ENCODE measurements at places on chromosomes 3 and 15.
A peak's percentile ranks its signal among the peaks of the same experiment; 100 is the strongest.

- DNase-seq, result peak; percentile 26
Measured at GRCh38 chr3:52053307-52054304, 2.8 kb downstream of the DUSP7 start.

- no peak for DNase-seq
Measured at GRCh38 chr3:106302451-106303221, 433.8 kb upstream of the CBLB start.

- no peak for DNase-seq
Measured at GRCh38 chr3:40923143-40923542, 276.2 kb upstream of the CTNNB1 start.

- no peak for DNase-seq
Measured at GRCh38 chr3:190381441-190381840, 6.5 kb upstream of the CLDN16 start.

DNA sequence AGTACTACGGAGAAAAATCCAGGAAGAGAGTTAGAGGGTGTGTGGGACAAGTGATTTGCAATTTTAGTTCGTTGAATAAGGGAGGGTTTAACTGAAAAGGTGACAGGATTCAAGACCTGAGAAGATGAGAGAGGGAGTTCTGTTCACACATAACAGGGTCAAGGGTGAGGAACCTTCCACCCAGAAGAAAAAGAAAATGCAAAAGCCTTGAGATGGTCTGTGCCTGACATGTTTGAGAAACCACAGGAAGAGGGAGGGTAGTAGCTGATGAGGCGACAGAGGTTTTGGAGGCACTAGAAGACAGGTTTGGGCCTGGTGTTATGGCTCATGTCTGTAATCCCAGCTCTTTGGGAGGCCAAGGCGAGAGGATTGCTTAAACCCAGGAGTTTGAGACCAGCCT is 591 bp upstream of the SLC25A20 start:
- DNase-seq, result no peak

GRCh38 chr3:88075497-88075896 is 16.4 kb downstream of the ZNF654 start:
- DNase-seq, result no peak

Data from endothelial cell (in vitro differentiated cells).